Stimulated activated CD4-positive, alpha-beta T cell treated with anti-CD3 and anti-CD28 coated beads, Interleukin-1b, Interleukin-23, amount 100 ng/mL, for 1 hour (primary cell): ENCODE measurements at places on chromosomes 5 and 9.

DNA sequence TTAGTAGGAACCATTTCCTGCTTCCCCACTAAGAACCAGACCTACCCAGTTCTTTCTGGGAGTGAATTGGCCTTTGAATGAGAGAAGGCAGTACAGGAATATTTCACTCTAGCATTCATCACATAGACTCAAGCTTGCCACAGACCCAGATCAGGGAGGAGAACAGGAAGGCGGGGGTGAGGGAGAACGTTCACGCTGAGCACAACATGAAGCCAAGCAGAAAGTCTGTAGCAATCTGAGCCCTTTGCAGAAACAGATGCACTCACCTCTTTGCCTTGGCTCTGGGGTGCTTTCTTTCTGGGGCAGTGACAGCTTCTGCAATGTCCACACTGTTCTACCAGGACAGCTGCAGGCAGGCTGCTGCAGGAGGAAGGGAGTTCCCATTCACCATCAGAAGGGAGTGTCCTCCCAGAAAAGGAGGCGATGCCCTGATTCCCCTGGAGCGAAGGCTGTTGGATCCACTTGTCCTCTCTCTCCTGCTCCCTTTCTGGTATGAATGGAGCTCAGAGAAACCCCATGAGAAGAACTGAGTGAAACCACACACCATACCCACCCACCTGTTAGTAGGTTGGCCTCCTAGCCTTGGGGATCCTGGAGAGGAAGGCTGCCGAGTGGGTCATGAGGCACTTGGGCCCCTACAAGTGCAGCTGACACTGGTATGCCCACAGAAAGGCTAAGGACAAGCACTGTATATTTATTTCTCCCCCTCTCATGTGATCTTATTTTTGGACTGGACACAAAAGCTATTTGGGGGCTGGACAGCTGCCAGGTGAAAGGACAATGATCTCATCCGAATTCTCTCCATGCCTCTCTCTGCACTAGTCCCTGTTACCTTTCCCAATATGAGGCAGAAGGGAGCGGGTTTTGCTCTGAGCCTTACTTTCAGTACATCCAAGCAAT is 11.7 kb upstream of the FGF1 start:
- no peak for DNase-seq

DNA sequence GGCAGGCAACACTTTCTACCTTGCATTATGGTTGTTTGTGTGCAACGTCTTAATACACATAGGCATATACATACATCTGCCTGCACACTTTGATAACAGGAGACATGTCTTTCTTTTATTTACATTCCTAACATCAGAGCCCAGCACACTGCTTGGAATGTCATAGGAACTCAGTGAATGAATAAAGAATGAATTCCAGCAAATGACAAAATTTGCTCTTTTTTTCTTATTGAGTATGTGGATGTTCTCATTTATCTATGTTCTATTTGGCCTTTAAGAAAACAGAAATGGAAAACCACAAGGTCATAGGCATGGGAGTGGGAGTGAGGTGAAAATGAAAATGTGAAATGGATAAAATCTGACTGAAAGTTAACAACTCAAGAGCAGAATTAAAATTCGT is 36.3 kb upstream of the PALM2AKAP2 start:
- no peak for DNase-seq

DNA sequence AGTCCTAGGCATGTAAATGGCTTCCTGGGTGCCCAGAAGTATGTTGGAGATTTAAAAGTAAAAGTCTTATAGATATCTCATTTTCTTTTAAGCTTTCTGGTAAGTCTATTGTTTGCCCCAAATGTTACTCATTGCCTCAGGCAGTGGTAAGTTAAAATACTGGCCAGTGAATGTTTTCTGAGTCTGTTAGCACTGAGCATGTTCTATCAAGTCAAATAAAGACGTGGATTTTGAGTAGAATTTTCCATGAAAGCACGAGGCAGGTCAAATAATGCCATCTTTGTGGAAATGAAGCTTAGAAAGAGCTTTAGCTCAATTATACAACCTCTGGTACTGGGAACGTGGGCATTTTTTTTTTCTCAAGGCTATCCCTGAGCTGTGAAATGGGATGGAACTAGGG is 651.3 kb upstream of the ACO1 start:
- no peak for DNase-seq

- no peak for DNase-seq
Measured at GRCh38 chr9:37031081-37031480, 3.0 kb downstream of the PAX5 start.

DNA sequence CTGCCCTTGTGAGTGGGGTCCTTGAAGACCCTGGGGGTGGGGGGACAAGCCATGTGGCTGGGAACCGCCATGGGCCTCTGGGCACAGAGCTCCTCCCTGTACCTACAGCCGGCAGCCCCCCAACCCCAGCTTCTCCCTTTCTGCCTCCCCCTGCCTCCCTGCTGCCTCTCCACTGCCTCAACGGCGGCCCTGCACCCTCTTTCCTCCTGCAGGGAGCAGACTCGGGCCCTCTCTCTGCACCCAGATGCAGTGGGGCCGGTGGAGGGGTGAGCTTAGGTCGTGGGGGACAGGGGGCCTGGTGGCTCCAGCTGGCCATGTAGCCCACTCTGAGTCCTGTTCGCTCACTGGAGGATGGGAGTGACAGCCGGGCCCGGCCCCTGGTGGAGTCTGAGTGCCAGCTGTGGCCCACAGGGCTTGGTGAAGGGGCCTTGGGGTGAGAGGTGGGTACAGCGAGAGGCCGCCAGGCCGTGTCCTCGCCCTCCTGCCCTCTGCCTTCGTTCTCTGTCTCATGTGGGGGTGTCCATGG is 139.3 kb upstream of the COL5A1 start:
- no peak for DNase-seq

- DNase-seq: no peak
Measured at GRCh38 chr5:148620091-148620490, 34.2 kb downstream of the HTR4 start.

GRCh38 chr5:16819522-16820167 is 116.4 kb downstream of the MYO10 start:
- DNase-seq: no peak

DNA sequence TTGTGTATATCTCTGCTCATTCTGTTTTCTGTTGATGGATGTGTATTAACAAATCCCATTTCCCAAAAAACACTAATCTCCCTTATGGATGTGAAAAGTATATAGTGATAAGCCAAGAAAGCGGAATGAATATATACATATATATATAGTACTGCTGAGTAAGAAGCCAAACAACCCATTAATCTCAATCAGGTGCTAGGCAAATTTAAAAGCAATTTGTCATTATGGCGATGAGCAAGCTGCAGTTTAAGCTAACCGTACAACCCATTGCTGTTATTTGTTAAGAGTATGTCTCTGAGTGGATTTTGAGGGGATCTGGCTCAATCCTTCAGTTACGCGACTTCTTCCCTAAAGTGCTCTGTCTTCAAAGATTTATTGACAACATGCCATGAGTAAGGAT is 640.4 kb upstream of the ARRDC3 start:
- DNase-seq: no peak

GRCh38 chr5:31993165-31993961 is 180.8 kb downstream of the GOLPH3 start:
- no peak for DNase-seq

- no peak for DNase-seq
Measured at GRCh38 chr9:128049843-128050242, 17.3 kb downstream of the NAIF1 start.

- DNase-seq: no peak
Measured at GRCh38 chr5:52776116-52776515, 11.6 kb upstream of the ITGA1 start.

GRCh38 chr5:156981481-156981880 is 18.5 kb upstream of the TIMD4 start:
- DNase-seq: no peak

DNA sequence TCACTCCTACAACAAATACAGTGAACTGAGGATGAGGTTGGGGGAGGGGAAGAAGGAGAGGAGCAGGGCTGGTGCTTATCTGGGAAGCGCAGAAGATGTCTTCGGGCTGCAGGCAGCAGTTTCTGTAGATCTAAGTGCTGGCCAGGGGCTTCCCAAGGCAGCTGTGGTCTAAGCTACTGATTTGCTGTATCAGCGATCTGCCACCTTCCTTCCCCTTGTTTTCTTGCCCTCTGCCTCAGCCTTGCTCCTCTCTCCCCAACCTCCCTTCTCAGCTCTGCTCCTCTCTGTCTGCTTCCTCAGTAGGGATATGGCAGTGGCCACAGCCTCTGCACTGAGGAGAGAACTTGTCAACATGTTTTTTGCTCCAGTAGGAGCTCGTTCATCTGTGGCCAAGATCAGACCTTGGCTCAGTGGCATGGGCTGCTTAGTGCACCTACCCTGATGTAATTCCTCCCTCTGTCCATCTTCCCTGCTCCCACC is 42.8 kb upstream of the IL6ST start:
- no peak for DNase-seq

DNA sequence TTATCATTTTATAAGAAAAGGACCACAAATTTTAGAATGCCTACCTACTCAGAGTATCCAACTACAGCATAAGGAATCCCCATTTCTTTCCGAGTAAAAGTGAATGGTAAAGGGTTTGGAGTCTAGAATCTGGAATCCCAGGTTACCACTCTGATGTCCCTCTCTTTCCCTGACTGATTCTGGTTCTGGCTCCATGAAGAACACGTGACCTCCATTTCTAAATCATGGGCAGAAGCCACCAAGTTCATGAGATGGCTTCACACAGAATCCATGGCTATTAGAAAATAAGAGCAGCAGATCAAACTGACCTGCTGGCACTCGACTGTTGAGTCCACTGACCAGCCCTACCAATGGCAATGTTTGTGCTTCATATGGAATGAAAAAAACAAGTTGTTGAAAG is 40.7 kb downstream of the PFDN1 start:
- DNase-seq: no peak

DNA sequence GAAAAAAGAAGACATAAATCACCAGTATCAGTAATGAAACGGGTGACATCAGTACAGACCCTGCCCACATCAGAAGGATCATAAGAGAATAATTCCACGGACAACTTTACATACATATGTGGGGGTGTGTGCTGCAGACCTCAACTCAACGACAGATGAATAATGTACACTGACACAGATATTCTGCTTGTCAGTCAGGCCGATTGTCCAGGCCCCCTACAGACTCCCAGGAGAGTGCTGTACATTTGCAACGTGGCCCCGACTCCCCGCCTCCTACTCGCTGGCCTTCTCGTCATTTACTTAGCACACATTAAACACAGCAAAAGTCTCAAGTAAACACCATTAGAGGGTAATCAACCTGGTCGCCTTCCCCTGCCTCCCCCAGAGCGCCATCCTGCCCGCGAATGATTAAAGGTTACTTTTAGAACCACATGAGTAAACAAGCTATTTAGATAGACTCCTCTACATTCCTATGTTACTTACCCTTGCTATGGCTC is 3.5 kb upstream of the TMED9 start:
- DNase-seq: no peak

DNA sequence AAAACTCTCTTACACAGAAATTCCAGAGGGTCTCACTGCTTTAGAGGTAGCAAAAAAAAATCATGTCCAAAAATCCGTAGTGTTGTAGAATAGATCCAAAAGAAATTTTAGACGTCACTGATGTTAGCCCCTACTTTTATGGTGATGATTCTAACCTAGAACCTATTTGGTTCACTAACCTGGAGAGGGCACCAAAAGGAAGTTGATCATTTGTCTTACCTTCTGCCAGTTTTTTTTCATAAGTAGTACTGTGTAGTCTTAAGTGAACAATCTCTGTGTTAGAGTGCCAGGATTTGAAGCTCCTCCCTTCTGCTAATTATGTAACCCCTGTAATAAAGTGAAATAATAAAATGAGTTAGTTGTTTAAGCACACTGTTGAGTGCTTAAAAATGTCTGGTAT is 215.2 kb downstream of the SMARCA2 start:
- DNase-seq: no peak

- DNase-seq: no peak
Measured at GRCh38 chr5:163730206-163730756, 224.9 kb downstream of the MAT2B start.

DNA sequence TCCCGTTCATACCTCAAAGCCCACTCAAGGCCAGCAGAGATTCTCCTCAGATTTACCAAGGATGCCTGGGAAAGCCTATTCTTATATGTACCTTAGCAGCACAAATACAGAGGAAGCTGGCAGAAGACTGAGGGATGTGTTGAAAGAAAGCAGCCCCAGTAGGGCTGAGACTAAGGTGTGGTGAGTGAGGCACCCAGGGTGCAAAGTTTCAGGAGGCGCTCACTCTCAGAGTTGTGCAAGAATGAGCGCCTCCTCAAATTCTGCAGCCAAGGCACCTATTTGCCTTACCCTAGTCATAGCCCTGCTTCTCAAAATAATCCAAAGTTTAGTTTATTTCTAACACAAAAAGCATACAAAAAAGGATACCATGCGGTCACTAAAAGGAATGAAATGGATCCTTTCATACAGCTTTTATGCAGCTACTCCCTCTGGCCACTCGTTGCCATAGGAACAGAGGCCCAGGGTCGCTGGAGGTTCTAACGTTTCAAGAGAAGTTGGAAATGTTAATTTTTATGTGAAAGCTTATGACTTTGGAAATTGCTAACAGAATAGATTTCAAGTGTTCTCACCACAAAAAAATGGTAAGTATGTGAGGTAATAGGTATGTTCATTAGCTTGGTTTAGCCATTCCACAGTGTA is 79.7 kb upstream of the SMIM23 start:
- DNase-seq: no peak

GRCh38 chr5:124550731-124551130 is 195.7 kb downstream of the ZNF608 start:
- no peak for DNase-seq

DNA sequence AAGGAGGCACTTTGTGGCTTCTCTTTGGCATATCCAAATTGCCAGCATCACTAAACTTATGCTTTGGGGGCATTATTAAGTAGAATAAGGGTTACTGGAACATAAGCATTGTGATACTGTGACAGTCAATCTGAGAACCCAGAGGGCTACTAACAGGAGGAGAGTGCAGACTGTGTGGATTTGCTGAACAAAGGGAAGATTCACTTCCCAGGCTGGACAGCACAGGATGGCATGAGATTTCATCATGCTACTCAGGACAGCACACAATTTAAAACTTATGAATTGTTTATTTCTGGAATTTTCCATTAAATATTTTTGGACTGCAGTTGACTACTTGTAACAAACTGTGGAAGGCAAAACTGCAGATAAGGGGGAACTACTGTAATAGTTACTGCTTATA is 212.5 kb downstream of the TMC1 start:
- no peak for DNase-seq

DNA sequence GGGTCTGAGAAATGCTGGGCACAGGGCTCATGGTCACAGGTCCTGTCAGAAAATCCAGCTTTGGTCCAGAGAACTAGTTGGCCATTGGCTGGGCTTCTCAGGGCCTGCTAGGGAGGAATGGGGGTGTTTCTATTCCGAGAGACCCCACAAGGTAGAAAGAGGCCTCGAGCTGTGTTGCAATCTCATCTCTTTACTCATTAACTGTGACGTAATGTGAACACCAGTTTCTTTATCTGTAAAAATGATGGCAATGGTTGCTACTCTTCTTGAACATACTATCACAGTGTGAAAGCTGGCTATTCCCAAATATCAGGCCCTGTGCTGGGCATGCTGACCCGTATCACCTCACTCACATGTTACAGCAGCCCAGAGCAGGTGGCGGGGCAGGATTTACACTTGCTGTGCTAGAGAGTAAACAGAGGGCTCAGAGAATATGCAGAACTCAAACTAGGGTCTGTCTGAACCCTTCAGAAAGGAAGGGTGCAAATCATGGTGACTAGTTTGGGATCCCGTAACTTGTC is 35.7 kb upstream of the SLC25A51 start:
- no peak for DNase-seq

GRCh38 chr5:135227064-135228022 is 171.7 kb downstream of the MACROH2A1 start:
- DNase-seq: no peak

GRCh38 chr9:78714576-78714975 is 417.7 kb downstream of the PSAT1 start:
- DNase-seq: no peak

- DNase-seq: peak; percentile 26
Measured at GRCh38 chr5:373710-374602, 52.4 kb downstream of the AHRR start.
